Omental fat pad (tissue), 4 donors: ENCODE measurements at places on chromosomes 1 and 21. TPM values are rescaled to one million over a fixed set of nuclear protein-coding genes. Genes with fewer than 3 reads are reported as not detected.
A peak's percentile ranks its signal among the peaks of the same experiment; 100 is the strongest.

DNA sequence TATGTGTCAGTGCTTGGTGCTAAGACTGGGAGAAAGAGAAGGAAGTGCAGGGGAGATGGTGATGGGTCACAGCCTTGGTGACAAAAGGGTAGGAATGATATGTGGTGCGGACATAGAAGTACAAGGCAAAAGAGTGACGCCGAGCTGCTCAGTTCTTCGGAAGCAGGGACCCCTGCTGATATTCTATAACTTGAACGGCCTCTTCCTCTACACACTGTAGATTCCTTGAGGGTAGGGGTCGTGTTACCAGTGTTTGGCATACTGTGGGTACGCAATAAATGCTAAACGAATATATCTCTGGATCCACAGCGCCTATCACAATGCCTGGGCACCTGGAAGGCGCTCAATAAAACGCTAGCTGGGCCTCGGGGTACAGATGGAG is 488 bp downstream of the DBT start:
- no peak for DNase-seq

GRCh38 chr1:192506741-192507155 is 68.8 kb upstream of the RGS1 start:
- no peak for DNase-seq

DNA sequence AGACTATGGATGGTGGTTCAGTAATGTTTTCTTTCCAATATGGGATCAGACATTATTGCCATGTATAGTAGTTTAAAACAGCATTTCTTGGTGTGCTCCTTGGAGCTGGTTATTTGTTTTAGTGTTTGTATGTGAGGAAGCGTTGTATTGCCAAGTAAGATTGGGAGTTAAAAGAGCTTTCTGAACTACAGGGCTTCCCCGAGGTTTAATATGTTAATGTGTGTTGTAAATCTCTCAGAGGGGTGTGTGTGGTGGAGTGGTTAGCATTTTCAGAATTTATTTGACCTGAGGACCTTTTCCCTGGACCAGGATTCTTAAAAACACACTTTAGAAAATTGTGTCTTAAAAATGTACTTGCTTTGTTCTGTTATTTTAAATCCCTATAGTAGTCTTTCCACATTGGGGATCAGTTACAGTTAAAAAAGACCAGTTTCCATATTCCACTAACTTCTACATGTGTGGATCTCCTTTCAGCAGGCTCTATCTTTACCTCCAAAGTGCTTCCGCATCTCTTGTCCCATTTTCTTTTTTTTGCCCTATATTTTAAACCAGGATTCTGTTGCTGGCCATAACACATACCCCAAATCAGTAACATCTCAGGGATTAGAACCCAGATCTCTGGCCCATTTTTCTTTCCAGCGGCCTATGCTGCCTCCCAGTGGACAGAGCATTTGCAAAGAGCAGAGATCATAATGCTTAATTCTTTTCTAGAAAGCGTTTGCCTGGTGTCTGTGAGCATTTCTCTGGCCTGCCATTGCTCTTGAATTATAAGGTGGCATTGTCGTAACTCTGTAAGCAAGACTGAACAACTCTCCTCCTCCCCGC is 58.6 kb downstream of the PBX1 start:
- no peak for DNase-seq

DNA sequence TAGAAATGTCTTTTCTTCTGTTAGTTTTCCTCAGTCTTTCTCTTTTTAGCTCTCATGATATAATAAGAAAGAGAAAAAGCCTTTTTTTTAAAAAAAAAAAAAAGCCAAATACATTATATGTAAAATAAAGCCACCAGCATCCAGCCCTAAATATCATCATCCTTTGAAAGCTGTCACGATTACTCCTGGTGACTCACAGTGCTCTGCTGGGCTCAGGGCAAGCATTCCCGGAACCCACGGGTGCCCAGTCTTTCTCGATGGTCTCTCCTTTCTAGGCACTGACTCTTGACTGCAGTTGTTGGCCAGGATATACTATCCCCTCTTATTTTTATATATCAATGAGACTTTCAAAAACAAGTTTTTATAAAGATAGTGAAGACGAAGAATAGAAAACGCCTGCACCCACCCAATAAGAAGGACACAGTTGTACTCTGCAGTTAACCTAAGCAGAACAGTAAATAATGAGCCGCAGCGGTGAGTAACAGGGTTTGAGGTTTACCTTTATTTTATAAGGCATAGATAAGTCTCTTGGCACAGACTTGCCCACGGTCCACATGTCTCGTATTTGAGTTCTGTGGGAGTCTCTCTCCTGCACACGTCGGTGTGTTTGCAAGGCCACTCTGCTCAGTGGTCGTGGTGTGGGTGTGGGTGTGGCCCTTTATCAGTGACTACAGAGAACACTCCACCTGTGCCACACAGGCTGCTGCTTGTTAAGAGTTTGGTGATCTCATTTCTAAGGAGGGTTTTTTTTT is 15.7 kb upstream of the MX2 start:
- no peak for DNase-seq

DNA sequence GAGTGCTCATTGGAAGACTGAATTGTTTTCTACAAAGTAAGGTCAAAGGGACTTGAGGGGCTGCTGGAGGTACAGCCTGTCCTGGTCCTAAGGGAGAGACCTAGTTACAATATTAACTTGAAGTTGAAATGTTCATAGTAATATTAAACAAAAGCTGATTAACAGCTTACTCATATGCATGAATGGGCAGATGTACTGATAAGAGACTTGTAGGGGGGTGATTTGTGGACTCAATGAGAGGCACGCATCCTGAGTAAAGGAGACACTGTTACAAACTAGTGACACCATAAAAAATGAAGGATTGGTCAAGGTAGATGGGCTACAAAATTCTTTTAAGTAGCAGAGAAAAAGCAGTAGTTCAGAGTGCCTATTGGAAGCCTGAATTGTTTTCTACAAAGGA is 2.7 kb downstream of the HSD11B1 start:
- DNase-seq, result no peak

DNA sequence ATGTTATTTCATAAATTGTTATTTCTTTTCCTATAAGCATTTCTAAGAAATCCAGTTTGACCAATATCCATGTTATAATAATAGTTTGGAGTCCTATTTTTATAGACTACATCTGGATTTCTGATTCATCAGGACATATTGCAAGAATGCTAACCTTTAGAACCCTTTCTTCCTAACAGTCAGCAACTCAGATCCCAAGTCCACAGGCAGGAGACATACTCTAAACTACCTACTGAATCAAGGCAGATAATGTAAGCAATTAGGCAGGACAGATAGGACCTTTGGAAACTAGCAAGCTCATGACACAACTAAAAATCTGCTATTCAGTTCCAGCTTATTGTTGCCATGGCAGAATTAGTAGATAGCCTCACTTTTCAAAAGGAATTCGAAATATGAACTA is 104.1 kb downstream of the DENND1B start:
- DNase-seq, result no peak

DNA sequence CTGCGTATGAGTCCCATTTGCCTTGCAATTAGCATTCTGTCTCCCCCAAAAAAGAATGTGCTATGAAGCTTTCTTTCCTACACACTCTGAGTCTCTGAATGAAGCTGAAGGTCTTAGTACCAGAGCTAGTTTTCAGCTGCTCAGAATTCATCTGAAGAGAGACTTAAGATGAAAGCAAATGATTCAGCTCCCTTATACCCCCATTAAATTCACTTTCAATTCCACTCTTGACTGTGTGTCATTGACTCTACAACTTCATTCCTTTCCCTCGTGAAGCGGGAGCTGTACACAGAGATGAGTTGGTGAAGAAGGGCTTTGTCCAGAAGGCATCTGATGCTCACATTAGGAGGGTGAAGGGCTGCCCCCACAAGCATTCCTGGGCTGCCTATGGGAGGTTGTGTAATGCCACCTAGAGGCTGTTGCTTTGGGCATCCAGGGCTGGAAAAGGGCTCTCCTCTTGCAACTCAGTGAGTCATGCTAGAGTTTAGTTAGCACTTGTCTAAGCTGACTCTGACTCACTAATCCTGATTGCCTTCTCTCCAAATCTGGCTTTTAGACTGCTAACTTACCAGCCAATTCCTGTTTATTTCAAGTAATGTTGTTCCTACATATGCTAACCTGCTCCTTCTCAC is 1.8 kb downstream of the SPRR1B start:
- no peak for DNase-seq

GRCh38 chr21:35427320-35428000 is 378.4 kb upstream of the RUNX1 start:
- DNase-seq, result no peak

DNA sequence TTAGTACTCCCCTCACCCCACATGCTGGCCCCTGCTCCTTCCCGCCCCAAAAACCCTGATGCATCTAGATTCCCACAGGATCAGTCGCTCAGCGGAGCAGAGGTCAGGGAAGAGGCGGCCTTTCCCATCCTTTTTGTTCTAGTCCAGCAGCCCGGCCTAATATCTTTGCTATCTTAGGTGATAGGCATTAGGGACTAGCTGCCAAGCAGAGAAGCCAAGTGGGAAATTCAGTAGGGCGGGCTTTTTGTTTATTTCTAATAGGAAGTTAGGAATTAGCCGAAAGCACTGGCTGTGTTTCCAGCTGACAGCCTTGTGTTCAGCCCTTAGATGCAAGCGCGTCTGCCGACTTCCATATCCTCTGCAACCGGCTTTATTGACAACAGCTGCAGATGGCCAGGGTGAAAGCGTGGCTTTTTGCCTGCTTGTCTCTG is 59.0 kb upstream of the BCAR3 start:
- no peak for DNase-seq

GRCh38 chr1:8987881-8988617 is 38.2 kb downstream of the SLC2A7 start:
- peak; percentile 51 for DNase-seq

GIPC2 gene
- 1.4 TPM for total RNA-seq

TFF2 gene
- not detected for total RNA-seq

VWA5B1 gene
- not detected for total RNA-seq

PCP4L1 gene
- 0.63 TPM for total RNA-seq

PRAMEF9 gene
- total RNA-seq, result not detected
